ENCODE measurements at places on chromosomes 1 and 21.

GRCh38 chr1:187490266-187490665 lies 661.5 kb downstream of the PLA2G4A start:
- no peak for DNase-seq

DNA sequence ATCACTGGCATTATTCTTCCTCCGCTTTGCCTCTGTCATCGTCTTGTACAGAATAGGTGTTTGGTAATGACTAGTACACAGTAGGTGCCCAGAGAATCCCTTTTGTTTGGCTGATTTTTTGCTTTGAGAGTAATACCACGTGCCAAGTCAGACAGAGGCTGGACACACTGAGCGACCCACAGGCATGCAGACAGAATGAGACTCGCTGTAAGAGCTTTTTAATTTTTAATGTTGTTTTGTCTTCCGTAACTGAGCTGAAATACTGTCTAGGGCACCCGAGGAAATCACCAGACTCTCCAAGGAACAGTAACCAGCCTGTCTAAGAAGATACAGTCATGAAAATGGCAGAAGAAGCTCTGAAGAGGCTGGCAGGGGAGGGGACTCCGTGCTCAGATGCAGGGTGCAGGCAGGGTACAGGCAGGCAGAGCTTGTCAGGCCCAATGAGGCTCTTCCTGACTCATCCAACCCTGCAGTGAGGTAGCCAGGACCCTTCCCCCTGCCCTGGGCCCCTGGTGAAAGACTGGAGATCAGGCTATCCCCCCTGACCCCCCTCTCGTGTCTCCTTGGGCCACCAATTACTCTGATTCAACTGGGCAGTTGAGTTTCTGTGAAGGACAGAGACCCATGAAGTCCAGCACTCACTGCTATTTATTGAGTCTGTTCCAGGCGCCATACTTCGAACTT lies 60.1 kb upstream of the ECE1 start:
- DNase-seq: no peak

DNA sequence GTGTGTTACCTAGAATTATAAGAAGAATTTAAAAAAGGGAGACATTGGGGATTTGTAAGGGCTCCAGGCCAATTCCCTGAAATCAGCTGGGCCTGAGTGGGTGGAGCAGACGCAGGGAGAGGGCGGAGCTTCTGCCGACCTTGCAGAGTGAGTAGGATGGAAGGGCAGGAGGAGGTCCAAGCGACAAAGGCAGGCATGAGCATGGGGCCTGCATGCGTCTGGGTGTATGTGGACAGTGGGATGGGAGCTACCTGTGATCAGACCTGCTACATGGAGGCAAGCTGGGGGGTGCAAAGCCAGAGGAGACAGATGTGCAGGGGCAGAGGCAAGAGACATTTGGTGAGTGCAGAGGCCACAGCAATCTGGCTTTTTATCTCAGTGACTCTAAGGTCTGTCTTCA lies 105.3 kb upstream of the OLIG2 start:
- DNase-seq: no peak

DNA sequence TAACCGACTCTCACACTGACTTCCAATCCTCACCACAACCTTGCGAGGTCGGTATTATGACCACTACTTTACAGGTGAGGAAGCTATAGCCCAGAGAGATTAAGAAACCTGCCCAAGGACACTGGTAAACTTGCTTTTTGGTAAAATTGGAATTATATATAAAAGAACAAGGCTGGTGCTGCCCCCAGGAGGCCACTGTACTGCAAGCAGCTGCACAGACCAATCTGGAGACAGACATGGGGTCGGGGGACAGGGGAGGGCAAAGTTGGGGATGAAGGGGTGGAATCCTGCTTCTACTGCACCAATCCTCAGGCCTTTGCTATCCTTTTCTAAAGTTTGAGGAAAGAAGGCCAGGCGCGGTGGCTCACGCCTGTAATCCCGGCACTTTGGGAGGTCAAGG lies 280.8 kb downstream of the SPATA17 start:
- no peak for DNase-seq

DNA sequence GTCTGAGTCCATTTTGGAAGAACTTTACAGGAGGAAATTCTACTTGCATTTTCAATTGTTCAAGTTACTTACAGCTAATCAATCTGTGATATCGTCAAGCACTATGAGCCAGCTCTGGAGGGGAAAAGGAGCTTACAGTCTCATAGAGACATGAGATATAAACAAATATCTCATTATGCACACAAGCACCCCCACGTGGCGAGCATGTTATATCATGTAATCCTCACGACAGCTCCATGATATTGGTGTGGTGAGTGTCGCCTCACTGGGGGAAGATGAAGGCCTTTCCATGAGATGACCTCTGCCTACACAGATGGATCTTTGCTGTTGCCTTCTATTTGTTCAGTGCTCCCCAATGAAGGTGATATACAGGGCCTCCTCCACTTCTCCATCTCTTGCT lies 34.6 kb downstream of the TNR start:
- no peak for DNase-seq

DNA sequence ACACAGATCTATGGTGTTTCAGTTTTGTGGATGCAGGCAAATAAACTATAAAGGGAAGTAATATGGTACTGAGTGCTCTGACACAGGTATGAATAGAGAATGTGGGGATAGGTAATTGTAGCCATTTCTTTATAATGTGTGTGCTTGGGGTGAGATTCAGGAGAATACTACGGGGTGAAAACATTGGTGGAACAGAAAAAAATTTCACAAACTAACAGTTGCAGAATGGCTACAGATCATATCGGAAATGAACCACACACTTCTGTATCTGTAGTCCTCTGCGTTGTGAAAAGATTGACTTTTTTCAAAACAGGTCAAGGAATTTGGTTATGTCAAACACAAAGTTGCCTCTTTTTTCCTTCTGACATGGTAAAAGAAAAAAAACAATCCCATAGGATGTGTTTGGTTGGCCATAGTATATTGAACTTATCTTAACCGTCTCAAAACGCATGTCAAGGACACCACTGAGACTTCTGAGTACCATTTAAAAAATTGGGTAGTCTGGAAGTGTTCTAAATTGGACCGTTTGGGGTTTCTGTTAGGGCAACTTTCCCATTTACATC lies 1.1 kb upstream of the CDC73 start:
- no peak for DNase-seq

Data from fibroblast of skin of right quadriceps (primary cell).